M059J (cell line): ENCODE measurements at places on chromosomes 5 and 9.

DNA sequence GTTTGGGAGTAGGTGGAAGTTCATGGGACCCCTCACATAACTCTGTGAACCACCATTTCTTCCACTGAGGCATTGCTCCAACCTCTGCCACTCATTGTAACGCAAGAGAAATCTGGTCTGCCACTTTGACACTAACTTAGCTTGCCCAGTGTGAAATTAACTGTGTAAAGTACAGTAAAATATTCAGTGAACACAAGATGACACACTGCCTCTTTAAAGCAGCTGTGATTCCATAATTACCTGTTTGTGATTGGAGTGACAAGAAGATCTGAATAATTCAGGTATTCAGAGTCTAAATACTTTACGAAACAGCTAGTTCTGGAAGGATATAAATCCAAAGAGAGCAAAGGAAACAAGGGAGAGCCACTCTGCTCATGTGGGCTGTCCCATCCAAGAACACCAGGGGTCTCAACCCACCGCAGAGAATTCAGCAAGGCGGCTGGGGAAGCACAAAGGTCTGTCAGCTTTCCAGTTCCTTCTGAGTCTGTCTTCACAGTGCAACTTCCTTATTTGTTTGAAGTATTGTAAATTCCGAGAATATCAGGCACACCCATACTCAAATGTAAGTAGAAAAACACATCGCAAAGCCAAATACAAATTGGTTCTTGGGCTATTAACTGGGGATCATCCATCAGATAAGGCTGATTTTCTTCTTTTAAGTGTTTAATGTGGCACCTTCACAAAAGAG, 86.9 kb downstream of the GNAQ start:
- no peak for DNase-seq

- no peak for DNase-seq
Measured at GRCh38 chr5:135830384-135830700, 4.1 kb upstream of the SLC25A48 start.

GRCh38 chr5:58046371-58046770, 413.5 kb downstream of the PLK2 start:
- no peak for DNase-seq

GRCh38 chr9:131841765-131842318, 102.0 kb upstream of the RAPGEF1 start:
- DNase-seq, result no peak

GRCh38 chr9:89564346-89564878, 40.4 kb upstream of the GADD45G start:
- peak; percentile 71 for DNase-seq

DNA sequence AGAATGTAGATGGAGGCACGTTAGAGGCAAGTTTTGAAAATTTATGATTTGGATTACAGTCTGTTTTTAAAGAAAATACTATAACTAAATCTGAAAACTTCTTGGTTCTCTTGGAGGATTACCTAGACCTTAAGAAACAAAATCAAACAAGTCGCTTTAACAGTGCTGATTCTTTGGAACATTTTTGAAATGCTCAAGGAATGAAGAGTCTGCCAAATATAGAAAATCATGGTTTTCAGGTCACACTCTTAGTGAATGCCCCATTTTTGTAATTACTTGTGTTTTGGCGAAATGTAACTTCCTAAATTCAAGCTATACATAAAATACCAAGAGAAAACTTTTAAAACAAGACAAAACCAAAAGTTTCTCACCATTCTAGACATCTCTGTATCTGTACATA, 93.2 kb downstream of the EQTN start:
- no peak for DNase-seq

GRCh38 chr5:123444016-123444415, 20.8 kb upstream of the CEP120 start:
- no peak for DNase-seq

DNA sequence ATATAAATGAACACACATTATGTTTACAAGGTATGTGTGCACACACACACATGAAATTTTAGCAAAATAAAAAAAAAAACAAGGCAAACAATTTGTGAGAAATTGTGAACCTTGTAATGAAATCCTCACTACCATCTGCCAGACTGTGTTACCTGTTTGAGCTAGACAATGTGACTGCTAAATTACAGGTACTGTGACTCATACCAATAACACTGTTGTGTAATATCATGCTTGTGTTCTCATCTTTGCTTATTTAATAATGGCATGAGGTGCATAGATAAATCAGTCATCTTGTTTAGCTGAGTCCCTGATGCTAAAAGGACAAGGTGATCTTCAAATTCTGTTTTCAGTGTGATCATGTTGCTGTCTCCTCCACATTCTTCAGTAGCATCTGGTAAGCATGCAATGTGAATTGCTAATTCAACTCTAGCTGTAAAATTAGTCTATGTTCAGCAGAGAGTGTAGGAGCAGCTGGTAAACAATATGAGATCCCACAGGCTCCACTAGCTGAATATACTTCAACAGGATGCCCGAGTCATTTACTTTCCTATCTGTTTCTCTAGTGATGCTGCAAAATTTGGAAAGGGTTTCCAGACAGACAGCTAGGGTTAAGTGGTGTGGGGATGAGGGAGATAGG, 966.3 kb upstream of the C9orf72 start:
- DNase-seq, result no peak

DNA sequence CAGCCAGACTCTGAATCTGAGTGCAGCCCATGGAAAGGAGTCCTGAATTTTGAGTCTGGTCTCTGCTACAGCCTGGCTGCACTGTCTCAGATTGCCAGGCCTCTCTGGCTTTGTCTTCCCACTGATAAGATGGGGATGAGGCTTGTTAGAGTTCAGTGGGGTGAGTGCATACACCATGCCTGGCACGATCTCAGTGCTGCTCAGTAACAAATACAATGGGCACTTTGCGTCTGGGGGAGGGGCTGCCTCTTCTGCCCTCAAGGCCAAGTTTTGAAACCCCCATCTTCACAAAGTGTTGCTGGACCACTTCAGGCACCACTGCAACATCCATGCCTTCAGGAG, 49.0 kb downstream of the PPARGC1B start:
- no peak for DNase-seq

- no peak for DNase-seq
Measured at GRCh38 chr9:35714579-35715252, 17.3 kb downstream of the TLN1 start.

DNA sequence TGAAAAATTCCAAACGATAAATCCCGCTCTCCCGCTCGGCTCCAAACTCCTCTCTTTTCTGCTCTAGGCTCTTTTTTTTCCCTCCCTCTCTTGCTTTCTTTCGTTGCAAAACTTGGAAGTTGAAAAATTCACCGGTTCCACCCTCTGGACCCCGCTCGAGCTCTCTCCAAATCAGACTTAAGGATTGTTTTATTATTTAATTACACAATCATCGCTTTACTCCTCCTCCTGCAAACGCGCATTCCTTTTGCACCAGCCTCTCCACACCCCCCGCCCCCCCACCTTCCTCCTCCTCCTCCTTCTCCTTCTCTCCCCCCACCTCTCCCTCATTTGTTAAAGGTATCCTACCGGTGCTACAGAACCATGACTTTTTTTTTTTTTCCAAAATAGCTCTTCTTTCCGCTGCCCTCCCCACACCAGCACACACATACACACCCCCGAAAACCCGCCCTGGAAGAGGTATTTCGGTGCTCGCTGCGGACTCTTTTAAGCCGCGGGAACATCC, 535 bp upstream of the NFIB start:
- peak; percentile 80 for DNase-seq

GRCh38 chr5:111562561-111562960, 50.2 kb upstream of the STARD4 start:
- DNase-seq, result no peak

- DNase-seq, result peak; percentile 91
Measured at GRCh38 chr9:88399966-88400365, 11.7 kb downstream of the SPIN1 start.

DNA sequence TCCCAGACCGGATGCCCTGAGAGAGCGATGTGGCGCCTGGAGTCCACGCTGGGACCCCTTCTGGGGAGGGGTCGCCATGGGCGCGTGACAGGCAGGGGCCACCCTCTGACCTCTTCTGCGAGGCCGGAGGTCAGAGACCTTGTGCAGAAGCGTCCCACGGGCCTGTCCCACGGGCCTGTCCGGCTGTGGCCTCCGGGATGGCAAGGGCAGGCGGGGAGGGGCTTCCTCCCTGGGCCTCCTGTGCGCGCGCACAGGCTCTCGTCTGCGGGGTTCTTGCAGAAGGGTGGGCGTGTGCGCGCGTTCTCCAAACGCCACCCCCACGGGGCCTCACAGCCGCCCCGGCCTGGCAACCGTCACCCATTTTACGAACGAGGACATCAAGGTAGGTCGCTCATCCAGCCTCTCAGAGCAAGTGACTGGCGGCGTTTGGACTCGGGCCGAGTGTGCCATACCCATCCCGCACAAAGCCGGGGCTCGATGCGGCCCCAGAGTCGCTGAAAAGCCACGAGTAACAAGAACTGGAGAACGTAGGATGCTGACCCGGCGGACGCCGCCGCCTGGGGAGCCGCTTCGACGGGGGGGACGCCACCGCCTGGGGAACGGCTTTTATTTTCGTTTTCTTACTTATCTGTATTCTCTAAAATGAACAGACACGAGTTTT, 897 bp downstream of the AHRR start:
- DNase-seq, result peak; percentile 64

DNA sequence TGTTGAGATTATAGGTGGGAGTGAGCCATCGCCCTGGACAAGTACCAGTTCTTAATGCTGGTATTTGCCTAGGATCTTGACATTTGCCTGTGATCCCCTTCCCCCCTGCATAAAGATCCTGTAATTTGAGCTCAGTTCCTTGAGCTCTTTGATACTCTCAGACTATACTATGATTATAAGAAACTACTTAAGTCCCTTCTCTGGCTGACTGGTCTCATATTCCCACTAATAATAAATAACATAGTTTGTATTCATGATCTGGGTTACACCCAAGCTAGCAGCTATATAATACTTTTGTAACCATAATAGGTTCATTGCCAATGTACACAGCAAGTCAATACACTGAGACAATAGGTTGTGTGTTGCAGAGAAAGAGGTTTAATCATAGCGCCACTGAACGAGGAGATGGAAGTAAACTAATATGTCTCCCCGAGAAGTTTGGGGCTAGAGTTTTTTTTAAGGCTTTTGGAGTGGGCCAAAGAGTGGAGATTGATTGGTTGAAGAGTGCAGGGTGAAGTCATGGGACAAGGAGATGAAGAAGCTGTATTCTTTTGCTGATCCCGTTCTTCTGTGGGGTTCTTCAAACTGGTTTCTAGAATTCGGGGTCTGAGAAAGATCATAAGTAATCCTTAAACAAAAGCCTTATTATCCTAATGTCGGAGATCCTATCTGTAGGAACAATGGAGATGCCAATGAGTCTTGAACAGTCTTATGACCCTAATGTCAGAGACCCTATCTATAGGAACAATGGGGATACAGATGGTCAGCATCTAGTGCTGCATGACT, 20.7 kb upstream of the SHOC1 start:
- DNase-seq, result no peak

- peak; percentile 16 for DNase-seq
Measured at GRCh38 chr5:64229163-64229774, 63.6 kb downstream of the RNF180 start.

GRCh38 chr9:35852876-35853865, 17.0 kb downstream of the OR13J1 start:
- DNase-seq, result no peak
